Progenitor cell of endocrine pancreas (in vitro differentiated cells): ENCODE measurements at places on chromosomes 1 and 21.

- no peak for DNase-seq
Observed at GRCh38 chr21:31728191-31728590, 3.7 kb downstream of the SCAF4 start.

DNA sequence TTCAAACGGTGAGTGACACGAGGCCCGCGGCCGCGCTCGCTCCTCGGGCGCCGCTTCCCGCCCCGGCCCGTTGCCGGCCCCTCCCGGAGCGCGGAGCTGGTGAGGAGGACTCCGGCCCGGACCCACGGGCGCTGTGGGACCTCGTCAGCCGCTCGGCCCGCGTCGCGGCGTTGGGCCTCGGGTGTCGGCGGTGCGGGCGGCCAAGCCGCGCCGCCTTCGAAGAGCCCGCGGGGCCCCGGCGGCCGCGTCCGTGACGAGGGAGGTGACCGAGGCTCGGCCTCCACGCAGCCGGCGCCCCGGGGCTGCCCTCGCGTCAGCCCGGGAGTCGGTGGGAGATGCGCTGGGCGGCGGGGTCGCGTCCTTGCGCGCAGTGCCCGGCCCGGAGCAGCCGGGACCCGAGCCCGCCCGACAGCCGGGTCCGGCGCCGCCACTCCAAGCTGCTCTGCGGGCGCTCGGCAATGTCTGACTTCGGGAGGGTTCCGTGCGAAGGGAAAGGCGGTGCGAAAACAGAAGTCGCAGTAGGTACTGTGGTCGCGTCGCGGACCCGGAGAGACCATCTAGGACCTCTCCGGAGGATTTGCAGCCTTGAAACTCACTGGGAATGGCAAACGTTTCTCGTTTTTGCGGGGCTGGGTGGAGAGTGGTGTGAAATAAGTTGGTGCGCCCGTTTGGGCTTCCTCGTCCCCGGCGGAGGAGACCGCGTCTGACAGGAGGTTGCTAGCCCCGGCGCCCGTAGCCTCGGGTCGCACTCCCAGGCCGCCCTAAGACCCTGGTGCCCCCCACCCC lies 829 bp downstream of the SPEN start:
- DNase-seq: peak; percentile 13

- DNase-seq: no peak
Observed at GRCh38 chr1:224054012-224054411, 59.9 kb upstream of the FBXO28 start.

- DNase-seq: no peak
Observed at GRCh38 chr1:228494970-228495853, 8.0 kb downstream of the RNF187 start.

DNA sequence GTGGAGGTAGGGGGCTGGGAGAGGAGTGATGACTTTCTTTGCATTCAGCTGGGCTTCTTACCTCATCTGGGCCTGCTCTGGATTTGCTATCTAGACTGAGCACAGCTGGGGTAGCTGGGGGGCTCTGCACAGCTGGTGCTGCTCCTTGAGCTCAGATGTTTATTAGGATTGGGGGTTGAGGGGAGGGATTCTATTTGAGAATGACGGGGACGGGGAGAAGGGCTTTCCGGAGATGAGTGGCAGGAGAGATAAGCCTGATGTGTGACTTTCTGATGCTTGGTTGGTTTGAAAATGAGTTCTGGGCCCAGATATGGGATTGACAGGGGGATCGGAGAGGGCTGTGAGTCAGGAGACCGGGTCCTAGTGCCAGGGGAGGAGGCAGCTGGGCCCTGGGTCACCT lies 146.1 kb upstream of the CSF3R start:
- DNase-seq: no peak

- no peak for DNase-seq
Observed at GRCh38 chr1:71823708-71824305, 458.5 kb downstream of the NEGR1 start.

GRCh38 chr1:91608876-91609275 lies 108.2 kb downstream of the CDC7 start:
- DNase-seq: no peak

DNA sequence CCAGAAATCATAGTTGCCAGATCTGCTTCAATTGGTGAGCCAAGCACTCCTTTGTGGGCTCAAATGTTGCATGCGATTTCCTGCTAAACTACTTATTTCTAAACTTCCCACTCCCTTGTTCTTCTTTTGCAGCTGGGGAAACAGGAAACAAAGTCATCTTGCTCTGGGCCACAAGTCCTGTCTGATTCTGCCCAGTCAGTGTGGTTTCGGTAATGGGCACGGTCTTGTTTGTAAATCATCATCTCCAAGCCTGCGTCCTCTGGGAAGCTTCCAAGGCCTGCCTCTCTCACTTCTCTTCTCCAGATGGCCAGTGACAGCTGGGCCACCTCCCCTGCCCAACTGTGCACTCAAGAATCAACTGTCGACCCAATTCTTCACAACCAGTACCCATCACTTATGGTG lies 4.4 kb downstream of the S100A8 start:
- DNase-seq: no peak

- DNase-seq: no peak
Observed at GRCh38 chr1:19212167-19212566, 2.1 kb upstream of the UBR4 start.

- no peak for DNase-seq
Observed at GRCh38 chr1:91020486-91020885, 1.3 kb downstream of the ZNF644 start.

DNA sequence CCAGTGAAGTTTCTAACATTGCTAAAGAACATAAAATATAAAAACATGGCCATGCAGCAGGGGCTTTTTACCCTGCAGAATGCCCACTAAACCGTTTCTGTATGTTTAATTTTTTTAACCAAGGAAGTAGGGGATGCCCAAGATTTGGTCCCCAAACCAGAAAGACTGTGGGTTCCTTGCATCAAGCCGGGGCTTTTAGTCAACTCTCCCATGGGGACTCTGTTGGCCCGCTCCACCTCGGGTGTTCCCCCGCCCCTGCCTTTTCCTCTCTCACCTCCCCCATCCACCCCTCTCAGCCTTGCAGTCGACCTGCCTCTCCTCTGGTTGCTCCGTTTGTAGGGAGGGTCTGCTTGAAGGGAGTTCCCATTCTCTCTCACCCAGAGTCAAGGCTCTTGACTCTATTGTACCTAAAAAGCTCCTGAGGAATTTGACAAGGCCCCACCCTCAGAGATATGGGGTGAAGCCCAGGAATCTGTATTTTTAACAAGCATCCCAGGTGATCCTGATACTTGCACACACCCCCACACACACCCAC lies 117.5 kb downstream of the TOMM20 start:
- no peak for DNase-seq
